Keratinocyte (primary cell): ENCODE measurements at places on chromosomes 1 and 21.

DNA sequence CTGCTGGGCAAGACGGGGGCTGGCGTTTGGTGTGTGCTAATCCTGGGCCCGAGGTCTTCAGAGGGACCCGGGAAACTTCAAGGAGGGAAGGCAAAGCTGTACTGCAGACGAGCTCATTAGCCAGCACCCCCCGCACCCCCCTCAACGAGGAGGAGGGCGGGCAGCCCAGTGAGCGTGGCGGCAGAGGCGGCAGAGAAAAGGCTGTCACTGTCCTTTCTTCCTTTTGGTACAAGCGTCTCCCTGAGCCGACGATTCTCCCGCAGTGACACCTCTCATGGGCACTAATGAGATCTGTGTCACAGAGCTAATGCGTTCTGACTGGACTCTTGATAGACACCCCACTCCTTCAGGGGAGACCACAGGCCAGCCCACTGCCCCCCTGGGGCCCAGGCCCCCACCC, 29.5 kb downstream of the DMAP1 start:
- no peak for DNase-seq

DNA sequence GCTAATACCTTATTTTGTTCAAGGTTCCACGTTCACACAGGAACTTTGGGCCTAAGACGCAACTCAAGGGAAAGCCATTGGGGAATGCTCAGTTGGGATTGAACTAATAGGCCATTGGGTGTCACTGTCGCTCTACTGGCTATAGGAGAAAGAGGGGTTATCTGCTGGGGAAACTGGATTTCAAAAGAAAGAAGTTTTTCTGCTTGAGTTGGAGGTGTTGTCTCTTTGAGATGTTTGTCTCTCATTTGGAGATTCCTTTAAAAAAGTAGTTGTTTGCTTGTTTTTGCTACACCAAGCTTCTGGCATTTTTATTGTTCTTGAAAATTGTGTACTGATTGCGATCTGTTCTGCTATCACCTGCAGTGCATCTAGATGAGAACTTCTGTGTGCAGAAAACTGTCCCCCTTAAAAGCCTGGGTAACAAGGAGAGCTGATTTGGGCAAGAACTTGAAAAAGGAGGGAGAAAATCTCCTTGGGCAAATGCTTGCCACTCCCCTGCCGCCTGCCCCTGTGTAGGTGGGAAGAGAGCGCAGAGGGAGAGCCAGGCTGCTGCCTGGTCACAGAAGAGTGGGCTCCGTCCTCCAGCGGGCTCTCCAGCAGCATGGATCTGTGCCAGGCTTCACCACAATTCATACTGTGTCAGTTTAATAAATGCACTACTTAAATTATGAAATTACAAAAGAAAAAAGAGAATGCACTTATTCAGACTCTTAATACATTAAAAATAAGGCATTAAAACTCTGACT, 39.9 kb downstream of the PEX14 start:
- DNase-seq: no peak

- DNase-seq: no peak
These were observed 230.7 kb downstream of the TOMM20 start for GRCh38 chr1:234897754-234898454.

- DNase-seq: no peak
These were observed 41.2 kb upstream of the CFAP298 start for GRCh38 chr21:32653326-32653901.

GRCh38 chr1:112359961-112360767, 35.9 kb upstream of the CTTNBP2NL start:
- DNase-seq: no peak

GRCh38 chr1:167518331-167518700, at the start of gene CD247:
TSS of gene CD247 (minus strand) at chr1:167518529. CDS start at chr1:167518465, 64 bp downstream.
- no peak for DNase-seq

- no peak for DNase-seq
These were observed 111.1 kb upstream of the COL6A1 start for GRCh38 chr21:45870421-45870820.

DNA sequence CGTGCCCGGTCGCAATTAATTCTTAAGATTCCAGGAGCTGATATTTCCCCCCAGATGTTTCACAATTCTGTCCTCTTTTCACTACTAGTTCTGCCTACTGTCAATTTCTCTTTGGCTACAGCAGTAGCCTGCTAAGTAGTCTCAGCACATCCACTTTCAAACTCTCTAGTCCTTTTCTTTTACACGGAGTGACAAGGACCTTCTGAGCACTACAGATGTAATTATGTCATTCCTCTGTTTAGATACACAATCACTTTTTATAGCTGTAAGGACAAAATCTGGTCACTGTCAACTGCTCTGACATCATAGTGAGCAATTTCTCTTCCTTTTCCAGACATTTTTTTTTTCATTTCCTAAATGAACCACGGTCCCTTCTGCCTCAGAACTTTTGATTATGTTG, 421.7 kb upstream of the CHRM3 start:
- no peak for DNase-seq

- no peak for DNase-seq
These were observed 630.1 kb downstream of the BRINP3 start for GRCh38 chr1:189847613-189848012.

DNA sequence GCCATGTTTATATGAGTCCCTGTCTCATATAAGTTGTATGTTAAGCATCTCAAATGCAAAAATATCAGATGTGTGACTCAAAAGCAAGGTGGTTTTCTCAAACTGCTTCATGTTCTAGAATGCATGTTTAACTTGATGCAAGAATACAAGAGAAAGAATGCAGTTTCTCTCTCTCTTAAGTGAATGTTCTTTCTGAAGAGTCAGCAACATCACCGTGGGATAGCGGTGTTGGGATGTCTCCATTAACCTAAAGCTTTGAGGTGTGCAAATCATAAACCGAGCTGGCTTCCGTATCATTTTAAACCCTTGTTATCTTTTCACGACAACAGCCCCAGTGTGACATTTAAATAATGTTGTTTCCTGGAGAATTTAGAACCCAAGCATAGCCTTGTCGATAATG, 48.4 kb upstream of the TARBP1 start:
- DNase-seq: no peak

GRCh38 chr1:30362603-30362990, 360.8 kb downstream of the MATN1 start:
- no peak for DNase-seq

GRCh38 chr1:159091180-159091560, 14.6 kb upstream of the AIM2 start:
- no peak for DNase-seq

- no peak for DNase-seq
These were observed 80.4 kb upstream of the TARDBP start for GRCh38 chr1:10932088-10932487.

DNA sequence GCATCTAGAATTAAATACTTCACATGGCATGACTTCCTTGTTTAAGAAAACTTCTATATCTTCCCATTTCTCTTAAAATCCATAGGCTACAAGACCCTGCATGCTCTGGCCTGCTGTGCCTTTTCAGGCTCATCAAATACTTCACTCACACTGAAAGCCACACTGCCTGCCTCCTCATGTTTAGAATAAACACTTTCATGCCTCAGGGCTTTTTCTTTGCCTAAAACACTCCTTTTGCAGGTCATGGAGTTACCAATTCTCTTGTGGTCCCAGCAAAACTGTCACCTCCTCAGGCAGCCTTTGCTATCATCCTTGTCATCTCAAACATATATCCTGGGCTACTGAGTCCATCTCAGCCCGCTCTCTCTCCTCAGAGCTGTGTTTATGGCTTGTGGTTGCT, 5.5 kb downstream of the SGIP1 start:
- peak; percentile 41 for DNase-seq

GRCh38 chr1:55412060-55412459, 196.9 kb upstream of the USP24 start:
- DNase-seq: no peak

DNA sequence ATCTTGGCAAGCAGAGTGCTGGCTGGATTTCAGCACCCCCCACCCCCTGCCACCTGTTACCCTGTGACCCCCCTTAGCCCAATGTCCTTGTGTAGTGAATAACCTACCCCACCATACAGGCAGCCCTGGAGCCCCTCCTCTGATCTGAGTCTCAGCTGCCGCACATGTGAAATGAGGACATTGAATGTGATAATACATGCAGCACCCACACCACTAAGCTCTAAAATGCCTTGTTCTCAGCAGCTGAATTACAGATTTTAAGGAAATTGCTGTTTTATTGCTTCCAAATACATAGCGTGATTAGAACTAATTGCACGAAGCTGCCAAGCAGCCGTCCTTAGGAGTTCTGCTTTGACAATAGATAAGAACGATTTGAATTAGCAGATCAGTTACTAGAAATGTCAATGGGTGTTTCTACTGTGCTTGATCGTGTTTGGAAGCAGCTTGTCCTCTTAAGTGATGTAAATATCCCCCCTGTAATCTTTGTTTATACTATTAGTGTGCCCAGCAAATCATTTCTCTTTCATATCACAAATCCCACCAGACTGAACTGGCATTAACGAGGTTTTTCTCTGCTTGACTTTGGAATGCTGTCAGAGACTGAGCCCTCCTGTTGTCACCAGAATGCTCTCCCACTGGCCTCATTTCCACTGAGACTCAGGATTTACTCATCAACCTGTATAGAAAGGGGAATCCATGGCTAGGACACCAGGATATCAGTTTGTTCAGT, 4.9 kb downstream of the SLAMF8 start:
- no peak for DNase-seq

GRCh38 chr1:204959836-204960235, 83.2 kb upstream of the CNTN2 start:
- DNase-seq: no peak

DNA sequence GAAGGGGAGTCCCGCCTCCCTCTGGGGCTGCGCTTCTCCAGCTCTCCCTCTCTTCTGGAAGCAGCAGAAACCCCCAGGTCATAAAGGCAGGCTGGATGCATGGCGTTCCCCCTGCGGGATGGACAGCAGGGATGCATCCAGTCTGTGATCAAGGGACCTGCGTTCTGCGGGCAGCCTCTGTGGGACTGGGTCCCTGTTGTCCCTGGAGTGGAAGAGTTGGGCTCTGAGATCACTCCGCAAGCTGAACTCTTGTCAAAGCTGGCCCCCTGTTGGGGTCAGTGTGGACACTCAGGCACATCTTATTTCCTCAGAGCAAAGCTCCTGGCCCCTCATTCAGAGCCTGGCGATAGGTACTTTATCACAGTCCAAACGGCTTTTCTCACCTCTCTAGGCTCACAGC, 341.2 kb downstream of the PTPRU start:
- no peak for DNase-seq

GRCh38 chr1:188269956-188270355, 1441.2 kb downstream of the PLA2G4A start:
- DNase-seq: no peak

GRCh38 chr1:214901718-214902117, 180.8 kb upstream of the KCNK2 start:
- DNase-seq: peak; percentile 55

GRCh38 chr21:46137908-46138307, 17.5 kb downstream of the FTCD start:
- DNase-seq: no peak

DNA sequence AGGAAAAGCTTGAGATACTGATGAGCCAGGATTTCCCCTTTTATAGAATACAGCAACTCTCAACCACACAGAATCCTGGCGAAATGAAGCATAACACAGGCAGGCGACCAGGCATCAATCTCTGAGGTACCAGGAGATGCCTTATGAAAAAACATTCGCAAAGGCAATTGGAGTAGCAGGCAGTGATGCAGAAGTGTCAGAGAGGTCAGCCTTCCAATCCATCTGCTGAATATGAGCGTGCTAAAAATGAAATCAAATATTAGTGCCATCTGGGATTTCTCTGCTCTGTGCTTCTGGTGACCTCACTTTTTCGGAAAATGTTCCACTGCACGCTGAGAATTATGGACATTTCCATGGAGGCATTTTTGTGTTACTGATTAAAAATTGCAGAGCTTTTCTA, 258.8 kb downstream of the VAV3 start:
- no peak for DNase-seq

- no peak for DNase-seq
These were observed 93.9 kb downstream of the CDC7 start for GRCh38 chr1:91594383-91595055.
